T-helper 22 cell (primary cell): ENCODE measurements at places on chromosomes 2 and 18.

DNA sequence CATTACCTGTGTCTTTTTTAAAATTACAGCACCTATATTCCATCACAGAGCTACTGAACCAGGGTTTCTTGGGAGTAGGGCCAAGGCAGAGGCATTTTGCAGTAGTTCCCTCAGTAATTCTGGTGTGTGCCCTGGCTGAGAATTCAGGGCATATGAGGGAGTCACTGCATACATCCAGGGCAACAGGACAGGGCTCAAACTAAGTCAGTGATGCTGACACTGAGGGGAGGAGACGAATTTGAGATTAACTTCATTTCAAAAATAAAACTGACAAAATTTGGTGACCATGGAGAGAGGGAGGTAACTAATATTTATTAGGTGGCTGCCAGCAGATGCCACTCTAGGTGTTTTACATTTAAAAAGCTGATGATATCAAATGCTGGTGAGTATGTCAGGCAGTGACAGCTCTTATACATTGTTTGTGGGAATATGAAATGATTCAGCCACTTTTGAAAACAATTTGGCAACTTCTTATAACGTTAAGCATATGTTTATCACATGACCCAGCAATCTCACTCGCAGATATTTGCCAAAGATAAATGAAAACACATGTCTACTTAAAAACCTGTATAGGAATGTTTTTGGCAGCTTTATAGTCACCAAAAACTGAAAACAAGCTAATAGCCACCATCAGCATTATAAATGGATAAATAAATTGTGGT, 20.3 kb downstream of the STRADB start:
- DNase-seq = no peak

- DNase-seq = no peak
Measured at GRCh38 chr2:220858101-220858500, 714.0 kb downstream of the EPHA4 start.

GRCh38 chr2:136214307-136215200, 96.6 kb upstream of the CXCR4 start:
- DNase-seq = no peak

DNA sequence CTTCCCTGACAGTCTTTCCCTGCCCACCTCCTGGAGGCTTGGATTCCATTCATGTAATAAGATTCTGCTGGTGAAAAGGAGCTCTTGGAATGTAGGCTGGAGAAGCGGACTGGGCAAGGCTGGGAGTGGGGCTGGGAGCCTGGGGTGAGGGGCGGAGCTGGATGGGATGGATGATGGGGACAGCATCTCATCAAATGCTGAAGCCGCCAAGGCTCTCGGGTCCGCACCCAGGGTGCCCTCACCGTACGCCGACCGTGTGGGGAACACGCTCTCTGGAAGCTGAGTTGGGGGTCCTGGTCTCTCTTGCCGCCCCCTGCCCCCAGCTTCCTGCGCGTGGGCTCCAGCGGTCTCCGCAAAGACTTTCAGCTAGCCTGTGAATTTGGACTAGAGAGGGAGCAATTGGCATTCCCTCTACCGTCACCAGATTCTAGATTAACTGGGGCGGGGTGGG, 9.1 kb downstream of the RAX start:
- DNase-seq = no peak

DNA sequence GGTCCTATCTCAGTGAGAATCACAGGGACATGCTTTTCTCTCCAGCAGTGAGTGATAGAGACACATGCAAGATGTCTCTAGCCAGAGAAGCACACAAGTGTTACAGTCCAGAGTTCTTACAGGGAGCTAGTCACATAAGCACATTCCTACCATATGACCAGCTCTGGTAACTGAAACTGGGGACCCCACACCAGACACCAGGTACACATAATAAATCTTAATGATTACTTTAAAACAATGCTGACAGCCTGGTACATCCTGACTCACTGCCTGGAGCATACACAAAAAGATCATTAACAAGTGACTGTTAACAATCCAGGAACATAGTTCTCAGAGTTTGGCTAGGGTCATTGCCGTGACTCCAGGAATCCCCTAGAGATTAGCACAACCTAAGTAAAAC, 53.6 kb downstream of the GALNT1 start:
- no peak for DNase-seq

DNA sequence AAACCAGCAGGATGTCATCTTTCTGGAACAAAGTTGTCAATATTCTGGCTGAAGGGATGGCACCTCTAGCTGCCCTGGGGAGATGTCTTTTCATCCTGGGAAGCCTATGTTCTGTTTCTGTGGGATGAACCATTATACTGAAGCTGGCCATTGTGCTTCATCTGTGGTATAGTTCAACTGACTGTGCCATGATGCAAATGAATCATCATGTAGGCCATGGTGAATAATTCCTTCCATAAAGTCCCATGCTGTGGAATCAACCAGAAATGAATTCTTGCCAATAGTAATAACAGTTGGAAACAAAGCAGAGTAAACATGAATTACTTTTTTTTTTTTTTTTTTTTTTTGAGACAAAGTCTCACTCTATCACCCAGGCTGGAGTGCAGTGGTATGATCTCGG, 64.1 kb upstream of the CNGA3 start:
- DNase-seq = no peak

DNA sequence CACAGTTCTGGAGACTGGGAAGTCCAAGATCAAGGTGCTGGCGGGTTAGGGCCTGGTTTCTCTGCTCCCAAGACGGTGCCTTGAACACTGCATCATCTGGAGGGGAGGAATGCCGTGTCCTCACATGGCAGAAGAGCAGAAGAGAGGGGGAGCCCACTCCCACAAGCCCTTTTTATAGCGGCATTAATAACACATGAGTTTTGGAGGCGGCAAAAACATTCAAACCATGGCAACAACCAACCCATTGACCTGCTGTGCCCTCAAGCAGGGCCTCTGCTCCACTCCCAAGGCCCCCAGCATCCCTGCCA, 62.0 kb downstream of the SMAD7 start:
- DNase-seq = no peak

- DNase-seq = no peak
Measured at GRCh38 chr2:33496150-33496549, 19.7 kb downstream of the RASGRP3 start.

DNA sequence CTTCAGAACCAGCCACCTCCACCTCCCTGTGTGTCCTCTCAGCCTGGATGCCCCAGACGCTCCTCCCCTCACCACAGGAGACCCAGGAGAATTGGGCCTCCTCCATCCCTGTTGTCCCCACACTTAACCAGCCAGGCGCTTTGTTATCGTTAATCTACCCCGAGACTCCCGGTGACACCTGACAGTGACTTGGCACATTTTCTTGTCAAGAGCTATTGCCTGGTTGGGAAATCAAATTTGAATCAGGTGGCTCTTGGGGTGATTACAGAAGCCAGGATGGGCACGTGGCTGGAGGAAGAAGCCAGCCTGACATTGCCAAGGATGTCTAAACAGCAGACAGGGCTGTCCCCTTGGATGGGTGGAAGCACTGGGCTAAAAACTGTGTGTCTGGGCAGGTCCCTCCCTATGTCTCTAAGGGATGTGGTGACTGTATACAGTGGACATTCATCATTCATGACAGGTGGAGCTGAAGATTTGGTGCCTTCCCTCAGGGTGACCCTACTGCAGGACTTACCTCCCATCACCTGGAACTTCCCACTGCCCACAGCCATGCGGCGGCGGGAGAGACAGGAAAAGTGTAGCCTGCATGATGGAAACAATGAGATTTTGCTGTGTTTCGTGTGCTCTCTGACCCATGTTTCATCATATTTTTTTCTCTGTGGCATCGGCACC, 157.2 kb upstream of the CAPN13 start:
- DNase-seq = no peak

- no peak for DNase-seq
Measured at GRCh38 chr2:178287652-178288344, 93.5 kb downstream of the OSBPL6 start.

GRCh38 chr2:196719110-196719872, 79.8 kb downstream of the CCDC150 start:
- no peak for DNase-seq

GRCh38 chr18:42977982-42978637, 137.4 kb downstream of the RIT2 start:
- no peak for DNase-seq

- DNase-seq = no peak
Measured at GRCh38 chr2:47429795-47430194, 26.8 kb downstream of the MSH2 start.

- no peak for DNase-seq
Measured at GRCh38 chr2:3512086-3512485, 7.2 kb downstream of the ADI1 start.
